ENCODE measurements at places on chromosomes 12 and 14.
A peak's percentile ranks its signal among the peaks of the same experiment; 100 is the strongest.

DNA sequence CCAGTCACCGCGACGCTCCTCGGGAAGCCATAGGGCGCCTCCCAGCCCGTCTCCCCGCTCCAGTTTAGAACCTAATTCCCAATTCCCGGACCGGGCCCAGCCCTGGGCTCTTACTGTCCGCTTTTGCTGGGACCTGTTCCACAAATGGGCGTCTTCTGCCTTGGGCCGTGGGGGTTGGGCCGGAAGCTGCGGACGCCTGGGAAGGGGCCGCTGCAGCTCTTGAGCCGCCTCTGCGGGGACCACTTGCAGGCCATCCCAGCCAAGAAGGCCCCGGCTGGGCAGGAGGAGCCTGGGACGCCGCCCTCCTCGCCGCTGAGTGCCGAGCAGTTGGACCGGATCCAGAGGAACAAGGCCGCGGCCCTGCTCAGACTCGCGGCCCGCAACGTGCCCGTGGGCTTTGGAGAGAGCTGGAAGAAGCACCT lies 797 bp downstream of the UNG start:
- DNase-seq, result peak; percentile 47

GRCh38 chr14:68793734-68794129 lies 865 bp upstream of the ZFP36L1 start:
- DNase-seq, result no peak

- DNase-seq, result no peak
Observed at GRCh38 chr14:102939820-102940561, 17.5 kb downstream of the AMN start.

GRCh38 chr14:53409969-53410368 lies 256.8 kb upstream of the DDHD1 start:
- DNase-seq, result peak; percentile 28

- no peak for DNase-seq
Observed at GRCh38 chr12:105113094-105113493, 5.6 kb downstream of the WASHC4 start.

DNA sequence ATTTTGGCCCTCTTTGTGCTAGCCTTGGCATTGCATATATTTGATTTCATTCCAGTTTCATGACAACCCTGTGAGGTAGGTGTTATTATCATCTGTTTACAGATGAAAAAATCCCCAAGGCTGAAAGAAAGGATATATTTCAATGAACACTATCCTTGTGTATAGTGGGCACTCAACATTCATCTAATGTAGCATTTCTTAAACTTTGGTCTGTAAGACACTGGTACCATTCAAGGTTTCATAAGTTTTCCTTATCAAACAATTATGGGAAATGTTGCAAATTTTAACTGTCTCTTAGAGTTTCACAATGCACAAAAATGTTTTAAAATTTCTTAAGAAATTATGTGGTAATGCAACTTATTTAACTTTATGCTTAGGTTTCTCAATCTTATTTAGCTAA lies 44.3 kb downstream of the ATP23 start:
- DNase-seq, result no peak

DNA sequence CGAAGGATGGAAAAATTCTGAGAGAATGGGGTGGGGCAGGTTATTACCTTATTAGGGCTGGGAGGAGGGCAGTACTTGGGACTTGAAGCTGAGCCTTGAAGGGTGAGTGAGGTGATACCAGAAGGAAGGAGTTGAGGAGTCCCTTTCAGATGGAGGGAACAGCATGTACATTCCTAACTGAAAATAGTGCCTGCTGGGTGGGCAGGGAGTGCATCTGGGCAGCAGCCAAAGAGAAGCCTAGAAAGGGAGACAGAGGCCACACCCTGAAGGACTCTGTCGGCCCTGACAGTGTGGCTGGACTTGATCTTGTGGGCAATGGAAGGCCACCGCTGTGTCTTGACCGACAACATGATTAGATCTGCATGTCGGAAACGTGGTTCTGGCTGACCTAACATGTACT lies 147.6 kb downstream of the NDUFA12 start:
- no peak for DNase-seq

DNA sequence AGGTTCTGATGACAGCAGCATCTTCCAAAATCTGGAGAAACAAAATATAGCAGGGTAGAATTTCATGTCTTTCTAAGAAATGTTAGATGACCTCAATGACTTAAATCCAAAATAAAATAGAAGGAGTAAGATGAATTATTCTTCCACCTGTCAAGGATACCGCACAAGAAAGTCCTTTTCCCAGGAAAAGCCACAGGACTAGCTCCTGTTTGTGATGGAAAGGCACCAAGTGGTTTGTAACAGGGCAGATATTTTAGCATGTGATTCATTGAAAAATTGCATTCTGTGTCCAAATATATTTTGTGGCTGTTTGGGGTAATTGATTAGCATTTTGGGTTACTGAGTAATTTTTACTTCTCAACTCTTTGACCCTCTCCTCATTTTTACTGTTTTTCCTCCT lies 2.7 kb downstream of the CD163L1 start:
- no peak for DNase-seq

DNA sequence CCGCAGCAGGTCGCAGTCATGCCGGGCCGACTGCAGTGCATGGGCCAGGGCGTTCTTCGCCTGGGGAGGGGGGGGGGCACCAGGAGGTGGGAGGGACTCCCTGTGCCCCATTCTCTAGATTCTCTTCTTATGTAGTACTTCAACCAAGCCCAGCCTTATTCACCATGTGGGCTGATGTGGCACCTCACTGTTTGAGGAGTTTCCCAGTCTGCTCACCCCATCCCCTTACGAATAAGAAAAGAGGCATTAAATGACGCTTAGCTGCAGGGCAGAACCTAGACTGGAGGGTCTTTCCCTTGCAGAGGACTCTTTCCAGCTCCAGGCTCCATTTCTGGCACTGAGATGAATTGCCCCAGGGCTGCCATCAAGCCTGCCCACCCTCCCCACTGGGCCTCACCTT lies 12.2 kb downstream of the CMTM5 start:
- DNase-seq, result no peak

- DNase-seq, result no peak
Observed at GRCh38 chr14:91138511-91139359, 24.9 kb downstream of the DGLUCY start.

DNA sequence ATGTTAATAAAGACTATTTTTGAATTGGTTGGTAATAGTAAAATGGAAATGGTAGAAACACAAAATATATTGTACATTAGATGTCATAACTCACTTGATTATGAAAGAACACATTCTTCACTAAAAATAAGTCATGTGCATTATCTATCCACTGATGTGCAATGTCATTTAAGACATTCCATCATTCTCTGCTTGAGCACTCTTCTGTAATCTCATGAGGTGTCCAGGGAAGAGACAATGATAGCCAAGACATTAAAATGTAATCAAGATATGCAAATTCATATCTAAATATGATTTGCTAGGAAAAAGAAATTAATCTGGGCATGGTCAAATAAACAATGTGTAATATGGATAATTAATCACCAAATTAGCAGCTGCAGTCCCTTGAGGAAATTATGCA lies 422.5 kb downstream of the BTG1 start:
- DNase-seq, result no peak

DNA sequence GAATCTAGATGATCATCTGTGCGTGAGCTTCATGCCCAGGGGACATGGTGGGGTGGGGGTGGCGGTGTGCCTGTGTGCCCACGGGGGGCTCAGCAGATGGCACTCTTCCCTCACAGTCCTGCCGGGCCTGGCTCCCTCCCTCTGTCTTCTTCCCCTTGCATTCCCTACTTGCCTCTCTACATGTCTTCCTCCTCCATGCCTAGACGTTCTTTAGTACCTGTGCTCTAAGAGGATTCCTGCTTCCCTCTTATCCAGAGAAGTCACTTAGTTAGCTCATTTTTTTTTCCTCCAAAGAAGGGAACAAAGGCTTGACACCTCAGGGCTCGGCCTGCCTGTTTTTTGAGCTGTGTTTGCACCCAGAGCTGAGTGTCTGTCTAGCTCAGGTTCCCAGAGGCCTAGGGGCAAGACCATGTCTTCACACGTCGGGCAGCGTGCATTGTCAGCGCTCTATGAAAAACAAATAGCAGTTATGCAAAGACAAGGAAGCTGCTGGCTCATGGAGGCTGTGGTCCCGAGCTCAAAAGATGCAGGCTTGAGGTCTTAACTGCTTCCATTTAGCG lies 48.8 kb downstream of the NINJ2 start:
- DNase-seq, result no peak

GRCh38 chr12:32917094-32917611 lies 20.6 kb upstream of the PKP2 start:
- DNase-seq, result no peak

Data from hepatic stellate cell (primary cell).